ENCODE measurements at places on chromosomes 3 and 15.

DNA sequence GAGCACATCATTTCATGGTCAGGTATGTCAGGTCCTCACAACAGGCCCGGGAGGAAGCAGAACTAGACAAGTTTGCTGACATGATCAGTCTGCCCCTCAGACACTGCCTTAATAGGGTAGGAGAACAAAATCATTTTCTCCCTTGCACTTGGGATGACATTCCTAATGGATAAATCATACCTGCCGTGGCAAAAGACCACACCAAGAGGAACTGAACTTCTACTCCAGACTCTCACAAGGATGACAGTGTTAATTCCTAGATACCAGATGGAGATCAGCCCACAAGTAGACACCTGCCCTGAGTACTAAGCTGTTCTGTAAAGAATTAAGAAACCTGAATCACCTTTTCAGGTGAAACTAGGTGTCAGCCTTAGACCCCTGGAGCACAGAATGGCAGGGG lies 19.5 kb downstream of the SIAH2 start:
- DNase-seq: no peak

DNA sequence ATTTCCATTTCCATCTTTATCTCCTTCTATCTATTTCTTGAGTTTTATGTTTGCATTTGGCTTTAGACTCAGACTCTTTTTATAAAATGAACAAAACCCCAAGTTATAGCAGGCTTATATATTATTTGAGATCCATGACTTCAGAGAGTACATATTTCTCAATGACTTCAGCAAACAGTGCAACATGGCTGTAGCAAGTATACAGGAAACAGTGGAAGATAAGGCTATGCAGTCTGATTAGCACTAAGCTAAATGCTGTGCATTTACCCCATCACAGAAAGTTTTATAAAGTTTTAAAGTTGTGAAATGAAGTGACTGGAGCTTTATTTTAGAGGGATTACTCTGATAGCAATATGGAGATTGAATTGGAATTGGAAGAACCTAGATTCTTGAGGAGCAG lies 463.5 kb upstream of the TGFBR2 start:
- DNase-seq: no peak

- no peak for DNase-seq
These were observed 113.4 kb downstream of the FEZF2 start for GRCh38 chr3:62259924-62260323.

GRCh38 chr3:14480207-14481017 lies 59.7 kb downstream of the GRIP2 start:
- no peak for DNase-seq

DNA sequence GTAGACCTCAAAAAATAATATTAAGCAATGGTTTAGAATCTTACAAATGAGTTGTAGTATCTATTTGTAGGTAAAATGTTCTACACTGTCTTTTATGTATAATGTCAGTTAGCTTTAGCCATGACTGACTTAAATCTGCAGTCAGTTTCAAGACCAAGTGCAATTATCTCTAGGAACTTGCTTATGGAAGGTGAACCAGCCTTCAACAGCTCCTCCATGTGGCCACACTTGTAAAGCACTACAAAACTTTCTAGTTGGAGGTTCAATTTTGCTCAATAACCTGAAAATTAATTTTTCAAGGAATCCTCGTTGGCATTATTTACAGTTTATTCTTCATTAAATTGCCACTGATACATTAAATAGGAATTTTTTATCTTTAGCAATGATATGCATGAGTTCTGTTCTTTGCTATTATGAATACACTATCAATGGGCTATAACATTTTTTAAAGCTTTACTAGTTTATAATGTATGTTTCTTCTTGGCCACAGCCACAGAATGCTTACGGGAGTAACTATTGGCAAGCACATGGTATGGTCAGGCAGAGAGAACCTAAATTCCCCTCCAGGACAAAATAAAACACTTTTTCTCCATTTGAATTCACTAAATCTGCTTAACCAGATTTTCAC lies 315.3 kb upstream of the UBE2E2 start:
- no peak for DNase-seq

DNA sequence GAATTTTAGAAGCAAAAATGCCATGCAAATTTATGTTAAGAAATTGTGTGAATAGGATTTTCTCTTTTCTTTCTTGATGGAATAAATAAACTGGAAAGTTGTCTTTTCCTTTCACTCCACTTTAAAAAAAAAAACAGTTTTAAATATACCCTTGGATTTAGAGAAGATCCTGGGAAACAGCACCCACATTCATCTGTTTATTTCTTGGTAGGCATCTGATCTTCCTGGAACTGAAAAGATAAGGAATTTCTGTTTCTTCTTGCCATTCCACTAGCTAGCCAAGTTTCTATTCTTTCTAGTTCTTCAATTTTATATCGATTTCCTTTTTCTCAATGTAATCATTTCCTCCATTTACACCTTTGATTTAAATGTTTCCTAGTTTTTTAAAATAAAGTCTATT lies 420.8 kb downstream of the NAALADL2 start:
- DNase-seq: no peak

DNA sequence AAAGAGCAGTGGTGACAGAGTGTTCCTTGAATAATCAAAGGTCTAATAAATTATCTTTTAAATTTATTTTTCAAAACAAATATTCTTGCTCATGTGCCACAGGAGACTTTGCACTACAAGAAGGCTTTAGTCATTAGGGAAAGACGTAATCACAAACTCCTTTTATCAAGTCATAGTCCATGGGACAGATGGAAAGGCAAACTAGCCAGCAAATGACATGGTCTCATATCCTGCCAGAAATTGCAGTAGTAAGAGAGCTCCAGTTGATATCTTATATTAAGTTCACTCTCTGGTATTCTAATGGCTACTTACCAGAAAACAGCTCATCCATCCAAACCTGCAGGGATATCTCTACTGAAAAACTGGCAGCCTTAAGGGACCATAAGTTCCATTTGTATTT lies 225.0 kb upstream of the TP63 start:
- no peak for DNase-seq

GRCh38 chr15:66126456-66126855 lies 127.1 kb downstream of the MEGF11 start:
- no peak for DNase-seq

DNA sequence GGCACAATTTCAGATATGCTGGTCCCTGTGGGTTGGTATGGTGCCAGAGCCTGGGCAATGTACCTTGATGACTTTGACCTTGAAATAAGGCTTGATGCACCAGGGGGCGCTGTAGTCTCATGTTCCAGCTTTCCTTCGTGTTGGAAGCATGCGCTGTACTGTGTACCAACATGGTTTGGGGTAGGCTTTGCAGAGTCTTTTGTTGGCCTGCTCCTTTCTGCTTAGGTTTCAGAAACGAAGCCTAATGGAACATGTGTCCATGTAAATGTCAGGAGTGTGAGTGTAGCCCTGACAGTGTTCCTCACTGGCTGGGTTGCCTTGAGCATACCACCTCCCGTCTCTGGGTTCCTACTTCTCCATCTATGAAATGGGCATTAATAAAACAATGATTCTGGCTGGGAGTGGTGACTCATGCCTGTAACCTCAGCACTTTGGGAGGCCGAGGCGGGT lies 3.6 kb upstream of the CCR4 start:
- peak; percentile 72 for DNase-seq

- no peak for DNase-seq
These were observed 53.5 kb upstream of the CCDC54 start for GRCh38 chr3:107323723-107324122.

DNA sequence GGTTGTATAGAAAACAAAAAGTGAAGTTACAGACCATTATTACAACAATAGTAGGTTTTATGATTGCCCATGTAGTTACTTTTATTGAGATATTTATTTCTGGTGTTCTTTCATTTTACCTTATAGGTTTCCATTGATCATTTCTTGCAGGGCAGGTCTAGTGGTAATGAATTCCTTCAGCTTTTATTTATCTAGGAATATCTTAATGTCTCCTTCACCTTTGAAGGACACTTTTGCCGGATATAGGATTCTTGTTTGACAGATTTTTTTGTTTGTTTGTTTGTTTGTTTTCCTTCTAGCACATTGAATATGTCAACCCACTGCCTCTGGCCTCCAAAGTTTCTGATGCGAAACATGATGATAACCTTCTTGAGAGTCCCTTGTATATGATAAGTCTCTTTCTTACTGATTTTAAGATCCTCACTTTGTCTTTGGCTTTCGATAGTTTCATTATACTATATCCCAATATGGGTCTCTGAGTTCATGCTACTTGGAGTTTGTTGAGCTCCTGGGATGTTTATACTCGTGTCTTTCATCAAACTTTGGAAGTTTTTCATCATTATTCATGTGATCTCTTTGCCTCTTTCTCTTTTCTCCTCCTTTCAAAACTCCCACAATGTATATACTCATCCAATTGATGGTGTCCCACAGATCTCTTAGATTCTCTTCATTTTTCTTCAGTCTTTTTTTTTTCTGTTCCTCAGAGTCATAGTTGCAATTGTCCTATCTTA lies 62.8 kb downstream of the GLCE start:
- no peak for DNase-seq

All from ecto neural progenitor cell (in vitro differentiated cells).